ENCODE measurements at places on chromosomes 3 and 15. TPM values are rescaled to one million over a fixed set of nuclear protein-coding genes. Genes with fewer than 3 reads are reported as not detected.

The EPHA3 gene
- 0.21 TPM for total RNA-seq

The CEMIP gene
- total RNA-seq = 4.1 TPM

The CPEB1 gene
- 9.4 TPM for total RNA-seq

The RASGRP1 gene
- total RNA-seq = 1.2 TPM

The A4GNT gene
- total RNA-seq = not detected

The GOLGA8G gene
- not detected for total RNA-seq

The TNFSF10 gene
- total RNA-seq = not detected

The RAD51 gene
- 20.3 TPM for total RNA-seq

The GOLGA6L9 gene
- 12.7 TPM for total RNA-seq
